ENCODE measurements at places on chromosomes 13 and 19. TPM values are rescaled to one million over a fixed set of nuclear protein-coding genes. Genes with fewer than 3 reads are reported as not detected.

- no peak for DNase-seq
Measured at GRCh38 chr19:54319049-54319448, 6.1 kb upstream of the LILRA5 start.

DNA sequence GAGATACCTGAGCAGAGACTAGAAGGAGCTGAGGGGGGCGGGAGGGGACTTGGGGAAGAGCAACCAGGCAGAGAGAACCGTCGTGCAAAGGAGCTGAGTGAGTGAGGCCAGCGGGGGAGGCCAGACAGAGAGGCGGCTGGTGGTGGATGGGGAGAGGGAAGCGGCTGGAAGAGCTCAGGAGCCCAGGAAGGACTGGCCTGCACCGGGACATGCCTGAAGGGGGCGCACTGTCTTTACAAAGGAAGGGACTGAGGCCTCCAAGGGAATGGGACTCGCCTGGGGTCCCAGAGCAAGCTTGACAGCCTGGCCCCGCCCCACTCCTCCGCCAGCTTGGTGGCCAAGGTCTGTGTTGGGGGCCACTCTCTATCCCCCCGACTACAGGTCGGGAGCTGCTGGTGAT is 14.9 kb downstream of the ONECUT3 start:
- no peak for DNase-seq

DNA sequence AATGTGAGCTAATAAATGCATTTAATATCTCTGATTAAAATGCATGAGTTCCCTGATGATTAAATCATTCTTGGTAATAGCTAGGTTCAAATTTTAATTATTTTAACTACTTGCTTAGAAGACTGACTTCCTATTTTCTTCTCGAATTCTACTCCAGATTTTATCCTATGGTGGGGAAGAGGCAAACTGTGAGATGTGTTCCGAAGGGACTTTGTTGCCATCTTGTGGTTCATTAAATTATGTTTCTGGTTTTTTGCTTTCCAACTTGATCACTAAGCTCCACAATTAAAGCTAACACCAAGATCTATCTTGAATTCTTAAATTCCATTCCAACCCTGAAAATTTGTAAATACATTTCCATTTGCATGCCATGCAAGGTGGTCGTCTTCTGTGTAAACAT is 538.4 kb upstream of the PCDH20 start:
- DNase-seq = peak; percentile 14

- DNase-seq = peak; percentile 22
Measured at GRCh38 chr13:48236528-48237353, 3.7 kb downstream of the ITM2B start.

DNA sequence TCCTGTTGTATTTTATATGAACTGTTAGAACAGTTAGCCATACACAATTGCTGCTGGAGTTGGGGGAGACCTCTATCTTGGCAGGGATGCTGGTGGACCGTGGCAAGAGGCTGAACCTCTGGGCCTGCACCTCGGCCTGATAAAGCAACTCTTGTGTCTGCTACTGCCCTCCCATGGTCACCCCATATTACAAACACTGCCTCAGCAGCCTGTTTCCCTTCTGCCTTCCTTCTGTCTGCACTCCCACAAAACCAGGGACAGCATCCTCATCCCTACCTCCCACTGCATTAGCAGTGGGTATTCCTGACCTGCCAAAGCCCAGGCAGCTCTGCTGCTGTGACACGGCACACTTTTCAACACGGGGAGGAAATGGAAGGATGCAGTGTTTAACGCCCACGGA is 456.4 kb downstream of the FGF14 start:
- no peak for DNase-seq

DNA sequence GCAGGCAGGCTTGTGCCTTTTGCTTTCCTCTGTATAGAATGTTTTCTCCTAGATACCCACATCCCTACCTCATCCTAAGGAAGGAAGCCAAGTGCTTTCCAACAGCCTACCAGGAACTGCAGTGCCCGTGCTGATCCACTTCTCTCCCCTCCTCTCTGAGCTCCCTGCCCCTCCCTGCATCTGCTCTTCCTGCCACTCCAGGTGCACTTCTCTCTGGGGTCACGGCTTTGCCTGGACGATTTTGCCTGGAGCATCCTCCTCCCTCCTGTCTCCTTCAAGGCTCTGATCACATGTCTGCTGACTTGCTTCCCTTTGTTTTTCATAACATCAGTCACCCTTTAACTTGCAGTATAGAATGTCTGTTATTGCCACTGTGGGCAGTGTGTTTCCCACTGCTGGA is 34.7 kb upstream of the IRS2 start:
- DNase-seq = no peak

- DNase-seq = no peak
Measured at GRCh38 chr13:52712385-52712784, 27.2 kb downstream of the CNMD start.

CHAF1A gene
- 9.1 TPM for polyA plus RNA-seq

PGLYRP2 gene
- polyA plus RNA-seq = not detected

GSX1 gene
- polyA plus RNA-seq = not detected

PTPRH gene
- polyA plus RNA-seq = 0.63 TPM

PEAK3 gene
- 0.09 TPM for polyA plus RNA-seq

All from muscle of back (tissue), 13 donors.